Activated CD4-positive, alpha-beta T cell treated with anti-CD3 and anti-CD28 coated beads, Interleukin-2, Interleukin-4, amounts not matched to agents 100 ng/mL and 50 ng/mL, durations not matched to agents 16 hours and 8 hours (primary cell): ENCODE measurements at places on chromosomes 1 and 21.

DNA sequence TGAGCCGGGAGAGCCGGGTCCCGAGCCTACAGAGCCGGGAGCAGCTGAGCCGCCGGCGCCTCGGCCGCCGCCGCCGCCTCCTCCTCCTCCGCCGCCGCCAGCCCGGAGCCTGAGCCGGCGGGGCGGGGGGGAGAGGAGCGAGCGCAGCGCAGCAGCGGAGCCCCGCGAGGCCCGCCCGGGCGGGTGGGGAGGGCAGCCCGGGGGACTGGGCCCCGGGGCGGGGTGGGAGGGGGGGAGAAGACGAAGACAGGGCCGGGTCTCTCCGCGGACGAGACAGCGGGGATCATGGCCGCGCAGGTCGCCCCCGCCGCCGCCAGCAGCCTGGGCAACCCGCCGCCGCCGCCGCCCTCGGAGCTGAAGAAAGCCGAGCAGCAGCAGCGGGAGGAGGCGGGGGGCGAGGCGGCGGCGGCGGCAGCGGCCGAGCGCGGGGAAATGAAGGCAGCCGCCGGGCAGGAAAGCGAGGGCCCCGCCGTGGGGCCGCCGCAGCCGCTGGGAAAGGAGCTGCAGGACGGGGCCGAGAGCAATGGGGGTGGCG is 371 bp downstream of the ARID1A start:
- DNase-seq, result no peak

DNA sequence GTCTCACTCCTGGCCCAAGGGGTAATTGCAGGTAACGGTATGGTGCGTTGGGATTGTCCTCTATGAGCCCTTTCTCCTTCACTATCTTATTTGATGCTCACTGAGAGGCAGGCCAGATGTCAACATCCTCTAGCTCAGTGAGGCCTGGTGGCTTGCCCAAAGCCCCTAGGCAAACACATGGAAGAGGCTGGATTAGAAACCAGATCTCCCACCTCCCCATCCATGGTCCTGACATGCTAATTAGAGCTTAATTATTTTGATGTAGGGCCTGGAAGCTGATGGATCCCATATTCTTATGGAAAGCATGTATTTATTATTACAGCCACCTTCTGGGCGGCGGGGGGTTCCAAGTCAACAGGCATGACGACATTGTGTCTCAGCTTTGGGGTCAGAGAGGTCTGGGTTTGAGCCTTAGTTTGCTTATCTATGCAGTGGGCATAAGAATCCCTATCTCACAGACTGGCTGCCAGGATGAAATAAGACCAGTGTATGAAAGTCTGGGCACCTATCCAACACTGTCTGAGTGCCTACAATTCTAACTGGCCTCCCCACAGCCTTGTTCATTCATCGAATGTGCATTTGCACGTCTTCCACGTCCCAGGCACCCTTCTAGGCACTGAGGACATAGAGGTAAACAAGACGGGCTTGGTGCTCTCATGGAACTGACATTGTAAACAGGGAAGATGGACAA is 6.2 kb downstream of the SMPDL3B start:
- no peak for DNase-seq

DNA sequence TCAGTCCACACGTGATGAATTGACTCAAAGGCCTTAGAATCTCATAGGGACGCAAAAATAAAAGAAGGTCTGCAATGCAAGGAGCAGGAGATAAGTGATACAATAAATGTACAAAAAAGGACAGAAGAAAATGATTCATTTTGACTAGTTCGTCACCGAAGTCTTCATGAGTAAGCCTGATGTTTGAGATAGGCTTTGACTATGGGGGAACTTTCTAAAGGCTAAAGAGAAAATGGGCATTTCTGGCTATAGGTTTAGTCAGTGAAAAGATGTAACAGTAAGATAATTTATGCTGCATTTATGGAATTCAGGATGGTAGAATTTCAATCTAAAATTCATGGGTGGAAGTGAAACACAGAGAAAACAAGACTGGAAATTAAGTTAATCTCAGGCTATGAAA is 163.0 kb downstream of the ADGRL4 start:
- DNase-seq, result no peak

GRCh38 chr1:1021920-1022259 is 2.0 kb downstream of the AGRN start:
- DNase-seq, result no peak

DNA sequence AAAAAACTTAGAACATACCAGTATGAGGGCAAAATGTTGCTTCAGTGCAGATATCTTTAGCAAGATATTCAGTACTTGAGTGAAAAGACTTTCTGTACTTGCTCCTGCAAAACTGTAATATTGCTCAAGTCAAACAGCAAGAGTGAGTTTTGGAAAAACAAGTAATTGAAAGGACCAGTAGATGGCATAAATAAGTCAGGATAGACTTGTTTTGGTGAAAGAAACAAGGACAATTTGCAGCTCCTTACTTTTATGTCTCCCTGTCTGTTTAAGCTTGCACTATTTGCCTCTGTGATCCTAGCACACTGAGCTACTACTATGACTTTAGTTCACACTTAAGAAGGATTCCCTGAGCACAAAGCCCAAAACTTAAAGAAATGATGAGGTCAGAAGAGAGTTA is 39.1 kb downstream of the IFI44 start:
- DNase-seq, result no peak

GRCh38 chr1:205565799-205566198 is 61.3 kb downstream of the CDK18 start:
- no peak for DNase-seq

- DNase-seq, result no peak
Observed at GRCh38 chr1:118898712-118899111, 89.4 kb downstream of the TBX15 start.

DNA sequence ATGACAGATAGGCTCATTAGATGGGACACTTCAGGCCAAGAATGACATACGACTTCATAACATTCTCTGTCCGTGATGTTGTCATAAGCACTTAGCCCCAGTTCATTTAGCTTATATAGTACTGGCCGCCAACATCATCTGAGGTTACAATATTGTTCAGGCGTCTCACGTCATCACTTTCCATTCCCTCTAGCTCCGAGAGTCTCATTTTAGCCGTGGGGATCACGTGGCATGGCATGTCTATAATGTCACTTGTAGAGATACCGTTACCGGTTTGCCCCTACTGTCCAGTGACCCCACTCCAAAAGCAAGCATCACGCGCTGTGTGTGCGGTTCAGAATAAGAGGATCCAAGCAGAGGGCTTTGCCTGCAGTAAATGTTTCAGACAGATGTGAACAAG is 34.6 kb upstream of the HEATR1 start:
- no peak for DNase-seq
